Mesendoderm (in vitro differentiated cells): ENCODE measurements at places on chromosomes 12 and 14.

- DNase-seq: no peak
Measured at GRCh38 chr12:104840262-104840661, 117.8 kb downstream of the SLC41A2 start.

- no peak for DNase-seq
Measured at GRCh38 chr14:60085085-60085484, 6.6 kb upstream of the PCNX4 start.

DNA sequence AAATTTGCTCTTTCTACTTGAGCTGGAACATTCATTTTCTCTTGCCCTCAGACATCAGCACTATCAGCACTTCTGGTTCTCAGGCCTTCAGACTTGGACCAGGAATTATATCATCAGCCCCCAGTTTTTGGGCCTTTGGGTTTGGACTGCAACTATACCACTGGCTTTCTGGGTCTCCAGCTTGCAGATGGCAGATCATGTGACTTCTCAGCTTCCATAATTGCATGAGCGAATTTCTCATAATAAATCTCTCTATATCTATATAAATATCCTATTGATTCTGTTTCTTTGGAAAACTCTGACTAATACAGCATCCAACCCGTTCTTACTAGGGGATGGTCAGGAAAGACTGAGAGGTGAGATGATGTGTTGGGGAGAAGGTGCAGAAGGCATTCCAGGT, 22.4 kb upstream of the DYRK2 start:
- DNase-seq: no peak

GRCh38 chr12:66113471-66113870, 17.1 kb downstream of the LLPH start:
- DNase-seq: no peak

- no peak for DNase-seq
Measured at GRCh38 chr14:105945896-105946295, 419.5 kb downstream of the TMEM121 start.

DNA sequence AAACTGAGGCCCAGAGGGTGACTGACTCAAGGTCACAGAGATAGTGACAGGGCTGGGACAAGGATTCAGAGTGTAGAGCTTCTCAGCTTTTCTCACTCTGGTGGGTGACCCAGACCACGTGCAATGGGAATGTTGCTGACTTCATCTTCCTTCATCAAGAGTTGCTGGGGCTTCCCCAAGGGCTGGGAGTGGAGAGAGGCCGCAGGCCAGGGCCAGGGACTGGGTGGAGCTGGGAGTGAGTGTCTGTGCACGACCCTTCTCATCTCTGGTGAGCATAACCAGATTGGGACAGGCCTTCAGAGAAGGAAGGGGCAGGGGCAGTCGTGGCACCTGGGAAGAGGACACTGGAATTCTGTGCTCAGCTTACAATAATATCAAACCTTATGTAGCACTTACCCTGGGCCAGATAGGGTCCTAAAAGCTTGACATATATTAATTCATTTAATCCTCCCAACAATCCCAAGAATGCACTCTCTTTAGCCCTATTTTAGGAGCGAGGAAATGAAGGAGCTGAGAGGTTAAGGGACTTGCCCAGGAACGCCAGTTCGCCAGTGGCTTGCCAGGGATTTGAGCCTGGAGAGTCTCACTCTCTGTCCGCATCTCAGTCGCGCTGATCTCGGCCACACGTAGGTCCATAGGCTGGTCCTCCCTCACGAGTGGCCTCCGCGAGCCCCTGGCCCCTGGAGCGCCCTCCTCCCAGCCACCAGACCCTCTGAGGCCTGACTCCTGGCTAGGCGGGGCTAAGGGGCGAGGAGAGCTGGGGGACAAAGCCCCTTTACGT, 15.8 kb downstream of the KRT18 start:
- DNase-seq: peak; percentile 70

DNA sequence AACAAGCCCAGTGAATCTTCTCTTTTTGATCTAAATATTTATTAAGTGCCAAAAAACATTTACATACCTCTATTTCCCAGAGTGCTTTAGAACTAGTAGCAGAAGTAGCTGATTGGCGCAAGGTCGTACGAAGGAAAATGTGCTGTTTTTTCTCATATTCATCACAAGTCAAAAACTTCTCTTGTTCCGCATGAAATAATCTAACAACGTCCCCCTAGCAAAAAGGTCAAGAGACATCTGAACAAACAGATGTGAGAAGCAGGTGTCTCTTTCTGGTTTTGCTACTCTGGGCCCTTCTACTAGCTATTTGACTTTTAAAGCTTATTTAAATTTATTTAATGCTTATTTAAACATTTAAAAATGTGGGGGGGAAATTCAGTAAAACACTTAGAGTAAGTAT, 117.8 kb downstream of the ITPR2 start:
- DNase-seq: no peak

DNA sequence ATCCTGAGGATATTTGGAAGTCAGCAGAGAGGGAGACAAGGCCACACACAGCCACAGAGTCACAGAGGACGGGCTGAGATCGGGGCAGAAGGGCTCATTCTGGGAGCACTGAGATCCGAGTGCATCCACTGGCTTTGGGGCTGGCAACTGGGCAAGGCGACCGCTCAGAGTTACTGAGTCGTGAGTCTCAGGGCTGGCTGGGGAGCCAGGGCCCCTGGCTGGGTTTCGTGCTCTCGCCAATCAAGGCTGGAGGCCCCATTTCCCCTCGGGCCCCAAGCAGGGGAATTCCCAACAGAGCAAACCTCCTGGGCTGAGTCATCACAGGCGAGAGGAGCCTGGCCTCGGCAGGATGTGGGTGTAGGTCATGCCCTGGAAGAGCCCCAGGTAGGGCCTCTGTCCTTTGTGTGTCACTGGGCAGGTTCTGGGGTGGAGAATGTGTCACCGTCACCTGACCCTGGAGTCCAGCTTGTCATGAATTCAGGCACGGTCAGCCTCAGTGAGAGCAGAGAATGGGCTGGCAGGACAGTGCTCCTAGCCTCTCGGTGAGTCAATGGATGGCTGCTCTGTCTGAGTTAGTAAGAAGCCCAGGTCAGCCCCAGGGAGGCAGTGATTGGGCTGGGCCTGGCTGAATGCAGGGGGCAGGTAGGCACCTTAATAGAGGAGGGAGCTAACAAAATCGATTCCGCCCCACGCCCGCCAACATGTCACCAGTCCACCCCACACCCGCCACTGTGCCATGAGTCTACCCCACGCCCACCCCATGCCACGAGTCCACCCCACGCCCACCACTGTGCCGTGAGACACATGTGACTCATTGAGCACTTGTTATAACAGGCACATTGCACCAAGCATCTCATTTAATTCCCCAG, 16.9 kb downstream of the ASB2 start:
- peak; percentile 92 for DNase-seq

DNA sequence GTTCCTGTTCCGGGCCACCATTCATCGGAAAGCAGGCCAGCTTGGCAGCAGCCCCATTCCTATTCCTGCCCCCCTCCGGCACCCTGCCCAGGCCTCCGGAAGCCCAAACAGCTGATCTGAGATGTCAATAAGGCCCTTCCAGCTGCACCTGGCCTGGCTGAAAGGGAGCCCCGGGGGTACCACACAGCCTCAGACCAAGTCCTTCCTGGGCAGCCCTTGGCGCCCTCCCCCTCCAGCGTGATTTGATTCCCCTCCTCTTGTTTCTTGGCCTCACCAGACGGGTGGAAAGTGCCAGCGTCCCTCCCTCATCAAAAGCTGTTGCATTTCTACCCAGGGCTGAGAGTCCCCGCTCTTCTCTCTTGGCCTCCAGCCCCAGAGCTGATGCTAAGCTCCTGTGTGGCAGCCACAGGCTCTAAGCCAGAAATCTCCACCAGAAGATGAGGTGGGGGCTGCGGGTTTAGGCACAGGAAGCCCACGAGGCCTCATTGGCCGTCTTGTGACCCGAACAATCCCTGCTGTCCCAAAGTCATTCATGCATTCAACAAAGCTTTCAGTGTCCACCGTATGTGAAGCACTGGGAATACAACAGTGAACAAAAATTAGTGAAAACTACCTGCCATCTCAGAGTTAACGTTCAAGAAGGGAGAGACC, 215.4 kb downstream of the SLC41A2 start:
- no peak for DNase-seq

GRCh38 chr12:69469854-69470188, 367 bp upstream of the FRS2 start:
- no peak for DNase-seq

GRCh38 chr12:49413796-49414195, 46.5 kb downstream of the SPATS2 start:
- DNase-seq: no peak

GRCh38 chr12:52713960-52714886, 10.9 kb upstream of the KRT77 start:
- peak; percentile 41 for DNase-seq

DNA sequence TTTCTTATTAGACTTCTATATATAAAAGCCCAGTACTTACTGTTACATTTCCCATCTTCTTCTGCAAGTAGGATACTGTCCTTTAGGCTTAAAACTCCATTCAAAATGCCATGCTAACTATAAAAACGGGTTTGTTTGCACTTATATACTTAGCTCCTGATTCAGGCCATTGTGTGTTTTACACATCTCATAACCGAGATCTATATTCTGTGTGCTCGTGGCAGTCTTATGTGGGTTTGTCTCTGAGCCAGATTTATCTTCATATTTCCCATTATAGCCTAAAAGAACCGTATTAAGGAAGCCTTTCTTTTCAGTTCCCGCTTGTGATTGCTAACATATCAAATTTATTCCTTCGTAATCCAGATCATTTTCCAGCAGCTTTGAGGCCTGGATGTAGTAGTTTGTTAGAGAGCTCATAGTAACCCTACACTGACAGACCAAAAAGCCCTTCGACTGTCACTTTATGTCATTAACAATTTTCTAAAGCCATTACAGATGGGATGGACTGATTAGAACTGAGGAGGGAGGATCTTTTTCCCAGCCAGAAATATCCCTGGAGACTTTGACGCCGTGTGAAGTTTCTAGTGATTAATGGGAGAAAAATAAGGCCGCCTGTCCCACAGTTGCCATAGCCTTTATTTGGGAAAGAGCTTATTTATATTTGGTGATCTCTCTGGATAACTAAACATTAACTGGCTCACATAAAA, 508.5 kb downstream of the FOXG1 start:
- no peak for DNase-seq

DNA sequence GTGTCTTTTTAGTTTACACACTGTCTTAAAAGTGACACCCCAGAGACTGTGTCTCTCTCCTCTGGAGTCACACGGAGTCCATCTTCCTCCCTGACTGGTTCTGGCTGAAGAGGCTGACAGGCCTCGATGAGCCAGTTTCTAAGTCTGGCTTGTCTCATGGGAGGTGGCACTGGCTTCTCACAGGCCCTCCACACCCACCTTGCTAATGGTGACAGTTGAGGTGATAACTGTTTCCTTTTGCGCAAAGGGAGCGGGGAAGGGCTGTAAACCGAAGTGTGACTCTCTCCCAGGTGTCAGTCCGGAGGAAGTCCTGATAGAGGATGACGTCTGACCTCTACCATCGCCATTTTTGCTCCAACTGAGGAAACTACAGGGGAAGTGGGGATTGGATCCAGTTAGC, 30.2 kb downstream of the KCTD10 start:
- DNase-seq: no peak

- no peak for DNase-seq
Measured at GRCh38 chr12:108102363-108102762, 26.7 kb upstream of the WSCD2 start.

DNA sequence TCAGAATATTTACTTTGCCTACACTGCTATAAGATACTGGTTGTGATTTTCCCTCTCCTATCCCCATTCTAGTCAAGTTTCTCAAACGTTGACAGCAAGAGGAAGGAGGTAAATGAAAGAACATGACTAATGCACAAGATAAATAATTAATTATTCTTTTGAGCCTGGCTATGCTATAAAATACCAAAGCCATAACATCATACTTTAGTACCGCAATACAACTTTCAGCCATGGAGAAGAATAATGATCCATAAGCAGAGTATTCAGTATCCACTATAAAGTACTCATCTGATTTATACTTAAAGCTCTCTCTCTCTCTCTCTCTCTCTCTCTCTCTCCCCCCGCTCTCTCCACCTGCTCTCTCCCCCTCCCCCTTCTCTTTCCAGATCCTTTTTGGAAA, 41.3 kb downstream of the TDG start:
- no peak for DNase-seq

DNA sequence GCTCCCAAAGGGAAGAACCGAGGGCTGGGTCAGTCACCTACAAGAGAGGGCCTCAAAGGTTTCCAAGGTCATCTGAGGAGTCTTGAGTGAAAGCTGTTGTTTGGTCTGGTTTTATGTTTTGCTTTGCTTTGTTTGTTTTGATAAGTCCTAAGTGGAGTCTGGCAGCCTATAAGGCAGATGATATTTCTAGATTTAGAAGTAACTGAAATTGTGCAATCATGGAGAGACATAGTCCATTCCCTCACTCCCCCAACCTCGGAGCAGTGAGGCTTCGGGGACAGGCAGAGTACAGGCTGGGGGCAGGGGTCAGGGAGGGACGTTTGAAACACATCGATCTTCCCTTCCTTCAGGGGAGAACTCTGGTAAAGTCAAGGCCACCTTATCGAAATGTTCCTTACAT, 42.3 kb downstream of the TTC9 start:
- DNase-seq: no peak

DNA sequence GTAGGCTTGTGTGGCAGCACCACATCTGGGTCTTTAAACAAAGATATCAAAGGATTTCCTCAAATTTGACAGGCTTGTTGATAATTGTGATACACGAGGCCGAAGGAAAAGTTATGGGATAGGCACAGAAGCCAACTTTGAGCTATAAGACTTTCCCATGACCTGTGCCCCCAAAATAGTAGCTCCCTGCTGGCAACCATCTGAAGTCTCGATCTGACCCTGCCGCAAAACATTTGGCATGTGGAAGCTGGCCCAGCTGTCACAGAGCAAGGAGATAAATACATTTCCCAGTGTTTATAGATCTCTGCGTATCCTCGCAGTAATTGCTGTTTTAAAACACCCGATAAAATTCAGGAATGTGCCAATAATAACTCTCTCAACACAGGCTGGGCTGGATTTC, 26.4 kb upstream of the RGS6 start:
- DNase-seq: no peak

- DNase-seq: peak; percentile 55
Measured at GRCh38 chr12:65306366-65307168, 28.1 kb downstream of the MSRB3 start.

DNA sequence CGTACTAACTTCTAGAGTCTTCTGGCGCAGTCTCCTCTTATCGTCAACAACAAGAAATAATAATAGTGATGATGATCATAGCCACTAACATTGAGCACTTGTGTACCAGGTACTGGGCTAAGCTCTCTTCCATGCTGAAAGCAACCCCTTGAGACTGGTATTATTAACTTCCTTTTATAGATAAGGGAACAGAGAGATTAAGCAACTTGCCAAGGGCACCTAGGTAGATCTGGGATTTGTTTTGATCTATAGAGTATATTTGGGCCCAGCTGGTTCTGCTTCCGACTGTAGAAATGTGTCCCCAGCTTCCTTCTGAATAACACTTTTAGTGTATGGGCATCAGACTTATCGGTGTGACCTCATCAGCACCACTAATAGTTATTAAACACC, 1.1 kb upstream of the ZNF219 start:
- no peak for DNase-seq

GRCh38 chr12:112153181-112153892, 28.0 kb downstream of the TRAFD1 start:
- no peak for DNase-seq

DNA sequence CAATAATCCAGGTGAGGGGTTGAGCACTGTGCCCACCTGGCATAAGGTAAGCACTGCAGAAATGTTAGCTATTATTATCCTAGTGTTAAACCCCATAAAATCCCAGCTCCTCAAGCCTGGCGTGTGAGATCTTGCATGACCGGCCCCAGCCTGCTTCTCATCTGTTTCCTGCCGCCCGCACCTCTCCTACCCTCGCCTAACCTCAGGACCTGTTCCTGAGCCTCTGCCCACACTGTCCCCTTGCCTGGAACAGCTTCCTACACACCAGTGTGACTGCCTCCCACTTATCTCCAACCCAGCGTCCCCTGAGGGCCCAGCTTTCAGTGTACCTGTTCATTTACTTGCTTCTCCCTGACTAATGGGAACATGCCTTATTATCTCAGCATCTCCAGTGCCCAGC, 24.7 kb downstream of the ISCA2 start:
- DNase-seq: no peak
